ENCODE measurements at places on chromosomes 4 and X.

GRCh38 chr4:27009539-27009938 lies 148.9 kb downstream of the STIM2 start:
- DNase-seq: no peak

DNA sequence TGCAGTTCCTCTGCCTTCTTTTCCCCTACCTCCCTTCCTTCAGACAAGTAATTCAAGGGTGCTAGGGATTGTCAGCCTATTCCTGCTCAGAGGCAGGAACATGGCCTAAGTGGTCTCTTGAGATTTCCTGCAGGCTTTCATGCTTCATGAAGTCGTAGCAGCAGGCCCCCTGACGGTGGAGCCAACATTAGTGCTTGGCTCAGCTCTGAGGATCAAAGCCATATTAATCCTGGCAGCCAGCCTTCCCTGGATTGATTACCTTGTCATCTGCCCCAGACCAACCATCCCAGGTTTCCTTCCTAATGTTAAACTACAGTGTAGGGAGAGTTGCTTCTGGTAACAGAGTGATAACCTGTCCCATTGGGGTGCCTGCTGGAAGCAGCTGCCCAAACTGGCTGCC lies 84.1 kb downstream of the SLC16A2 start:
- no peak for DNase-seq

DNA sequence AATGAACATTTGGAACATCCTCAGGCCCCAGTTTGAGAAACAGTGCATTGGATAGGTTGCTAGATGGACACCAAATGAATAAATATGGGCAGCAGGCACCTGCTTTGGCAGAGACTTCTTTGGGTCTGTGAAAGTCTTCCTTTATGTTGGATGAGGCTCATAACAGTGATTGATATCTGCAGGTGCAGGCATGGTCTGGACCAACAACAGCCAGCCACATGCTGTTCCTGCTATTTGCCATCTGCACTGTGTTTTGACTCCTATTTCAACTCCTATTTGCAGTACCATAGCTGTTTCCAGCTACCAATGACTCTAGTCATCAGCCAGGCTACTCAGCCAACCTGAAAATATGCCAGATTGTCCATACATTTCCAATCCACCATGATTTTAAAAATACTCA lies 60.9 kb downstream of the ANAPC4 start:
- DNase-seq: no peak

GRCh38 chr4:42568610-42569207 lies 88.2 kb downstream of the ATP8A1 start:
- DNase-seq: peak; percentile 47

GRCh38 chrX:75623535-75623934 lies 100.7 kb upstream of the ZDHHC15 start:
- no peak for DNase-seq

- no peak for DNase-seq
Observed at GRCh38 chr4:46032056-46032455, 91.8 kb downstream of the GABRG1 start.

DNA sequence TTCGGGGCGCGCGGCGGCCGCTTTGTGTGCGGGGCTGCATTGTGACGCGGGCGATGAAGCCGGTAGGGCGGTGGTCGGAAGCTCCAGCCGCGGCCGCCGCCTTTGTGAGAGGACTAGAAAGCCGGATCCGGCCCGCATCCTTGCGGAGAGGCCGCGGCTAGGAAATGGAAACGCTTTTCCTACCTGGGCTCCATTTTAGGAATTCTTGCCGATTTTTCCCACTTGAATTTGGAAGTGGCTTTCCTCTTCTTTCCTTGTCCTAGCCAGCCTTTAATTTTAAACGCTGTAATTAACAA lies 708 bp downstream of the TMSB4X start:
- DNase-seq: no peak

GRCh38 chr4:99361268-99361898 lies 8.8 kb upstream of the ADH1C start:
- DNase-seq: no peak

DNA sequence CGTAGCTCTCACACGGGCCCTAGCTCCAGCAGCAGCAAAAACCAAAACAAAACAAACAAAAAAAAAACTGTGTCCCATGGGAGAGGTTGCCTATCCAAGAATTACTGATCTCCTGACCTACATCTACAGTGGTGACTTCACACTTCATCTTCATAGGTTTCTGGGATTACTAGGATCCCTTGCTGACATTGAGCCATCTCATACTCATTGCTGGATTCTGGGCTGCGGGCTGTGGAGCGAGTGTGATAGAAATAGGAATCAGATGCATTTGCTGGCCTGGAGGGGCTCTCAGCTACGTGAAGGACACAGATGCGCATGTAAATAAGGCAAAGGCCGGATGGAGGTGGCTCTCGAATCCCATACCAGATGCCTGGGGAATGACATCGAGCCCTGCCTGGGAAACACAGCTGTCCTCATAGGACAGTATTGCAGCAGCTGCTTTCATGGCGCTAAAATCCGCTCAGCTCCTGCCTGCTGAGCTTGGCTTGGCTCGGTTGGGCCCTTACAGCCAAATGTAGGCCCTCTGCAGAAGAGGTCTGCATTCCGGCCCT lies 41.7 kb downstream of the CNGA2 start:
- DNase-seq: no peak

GRCh38 chr4:75710246-75710645 lies 14.1 kb upstream of the USO1 start:
- no peak for DNase-seq

- no peak for DNase-seq
Observed at GRCh38 chr4:169510617-169511016, 101.8 kb downstream of the NEK1 start.

DNA sequence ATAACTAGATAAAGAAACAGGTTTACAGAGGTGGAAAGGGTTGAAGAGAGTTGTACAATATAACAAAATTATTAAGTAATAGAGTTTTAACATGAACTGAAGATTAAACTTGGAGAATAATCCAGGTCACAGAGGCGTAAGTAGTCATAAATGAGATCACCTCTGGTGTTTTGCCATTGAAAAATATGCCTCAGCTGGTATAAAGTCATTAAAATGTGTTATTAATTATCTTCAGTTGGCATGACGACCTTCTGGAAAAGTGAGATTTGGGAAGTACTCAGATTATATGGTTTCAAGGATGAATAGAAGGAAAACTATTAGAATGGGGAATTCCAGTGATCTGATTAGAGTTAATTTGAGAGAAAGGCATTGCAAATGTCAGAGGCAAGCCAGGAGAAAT lies 237.5 kb upstream of the ANXA10 start:
- DNase-seq: no peak

- no peak for DNase-seq
Observed at GRCh38 chr4:41320278-41320677, 63.5 kb downstream of the UCHL1 start.

GRCh38 chr4:107818301-107818910 lies 6.3 kb upstream of the SGMS2 start:
- no peak for DNase-seq

DNA sequence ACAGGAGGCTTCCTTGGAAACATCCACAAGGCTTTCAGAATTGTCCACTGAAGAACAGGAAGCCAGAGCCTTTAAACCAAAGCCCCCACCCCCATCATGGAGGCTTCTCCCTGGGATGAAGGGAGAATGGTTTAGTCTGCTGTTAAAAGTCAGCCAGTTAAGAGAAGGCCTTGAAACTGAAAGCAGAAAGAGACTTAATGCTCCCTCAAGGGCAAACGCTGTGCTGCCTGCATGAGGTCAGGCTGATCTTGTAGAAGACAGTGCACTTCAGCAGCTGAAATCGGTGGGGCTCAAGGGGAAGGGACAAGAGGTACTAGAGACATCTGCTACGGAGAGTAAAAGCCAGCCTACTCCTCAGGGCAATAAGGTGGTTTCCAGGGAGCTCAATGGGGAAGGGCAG lies 69.0 kb downstream of the HPRT1 start:
- DNase-seq: no peak

Measured in stimulated activated CD4-positive, alpha-beta T cell treated with anti-CD3 and anti-CD28 coated beads, Interleukin-12 subunit alpha, Interleukin-12 subunit beta, amount 100 ng/mL, for 24 hours (primary cell).